Stimulated activated naive CD4-positive, alpha-beta T cell treated with Interleukin-2 at 50 U/mL for 16 hours (primary cell): ENCODE measurements at places on chromosomes 5 and 9.

GRCh38 chr9:114898741-114899140, 31.6 kb downstream of the TNFSF8 start:
- DNase-seq = peak; percentile 52

DNA sequence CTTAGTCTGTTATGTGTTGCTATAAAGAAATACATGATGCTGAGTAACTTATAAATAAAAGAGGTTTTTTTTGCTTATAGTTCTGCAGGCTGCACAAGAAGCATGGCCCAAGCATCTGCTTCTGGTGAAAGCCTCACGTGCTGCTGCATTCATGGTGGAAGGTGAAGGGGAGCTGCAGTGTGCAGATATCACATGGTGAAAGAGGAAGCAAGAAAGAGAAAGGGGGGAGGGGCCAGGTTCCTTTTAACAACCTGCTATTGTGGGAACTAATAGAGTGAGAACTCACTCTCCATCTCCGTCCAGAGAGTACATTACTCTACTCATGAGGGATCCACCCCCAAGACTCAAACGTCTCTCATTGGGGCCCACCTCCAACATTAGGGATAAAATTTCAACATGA, 12.5 kb upstream of the PARP8 start:
- no peak for DNase-seq

DNA sequence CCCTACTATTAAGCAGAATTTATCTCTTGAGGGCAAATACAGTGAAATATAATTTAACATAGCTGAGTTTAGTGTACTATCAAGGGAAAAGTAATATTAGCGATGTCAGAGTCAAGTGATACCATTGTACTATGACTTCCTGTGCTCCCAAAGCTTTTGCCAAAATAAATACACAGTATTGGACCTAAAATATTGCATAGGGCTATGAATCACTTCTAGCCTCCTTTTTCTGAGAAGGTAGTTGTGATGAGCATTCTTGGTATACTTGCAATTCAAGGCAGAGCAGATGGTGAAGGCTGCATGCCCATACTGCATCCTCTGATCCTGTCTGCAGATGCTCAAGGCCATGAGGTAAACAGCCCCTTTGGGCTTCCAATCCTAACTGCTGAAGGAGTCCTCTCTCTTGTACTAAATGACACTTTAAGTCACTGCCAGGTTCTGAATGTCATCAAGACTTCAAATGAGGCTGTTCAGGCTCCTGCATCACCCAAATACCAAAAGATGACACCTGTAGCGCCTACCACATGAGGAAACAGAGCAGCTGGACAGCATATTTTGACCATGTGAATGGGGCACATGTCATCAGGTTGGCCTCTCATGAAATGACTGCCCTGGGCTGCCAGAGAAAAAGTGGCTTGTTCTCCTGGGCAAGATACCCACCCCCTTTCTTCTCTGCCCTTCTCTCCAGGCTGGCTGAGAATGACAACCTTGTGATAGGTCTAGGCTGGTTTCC, 29.7 kb upstream of the PPP2CA start:
- no peak for DNase-seq

- DNase-seq = no peak
These were observed 411.0 kb upstream of the WWC1 start for GRCh38 chr5:167880420-167880819.

- DNase-seq = no peak
These were observed 36.9 kb upstream of the ACO1 start for GRCh38 chr9:32347571-32347970.

GRCh38 chr5:59893429-59894227, at the start of gene PDE4D:
Gene PDE4D, minus strand, starts transcription at chr5:59893726.
- no peak for DNase-seq

GRCh38 chr9:113964495-113965170, 88.5 kb downstream of the ZNF618 start:
- no peak for DNase-seq

GRCh38 chr9:2722715-2723114, 5.4 kb downstream of the KCNV2 start:
- DNase-seq = no peak

DNA sequence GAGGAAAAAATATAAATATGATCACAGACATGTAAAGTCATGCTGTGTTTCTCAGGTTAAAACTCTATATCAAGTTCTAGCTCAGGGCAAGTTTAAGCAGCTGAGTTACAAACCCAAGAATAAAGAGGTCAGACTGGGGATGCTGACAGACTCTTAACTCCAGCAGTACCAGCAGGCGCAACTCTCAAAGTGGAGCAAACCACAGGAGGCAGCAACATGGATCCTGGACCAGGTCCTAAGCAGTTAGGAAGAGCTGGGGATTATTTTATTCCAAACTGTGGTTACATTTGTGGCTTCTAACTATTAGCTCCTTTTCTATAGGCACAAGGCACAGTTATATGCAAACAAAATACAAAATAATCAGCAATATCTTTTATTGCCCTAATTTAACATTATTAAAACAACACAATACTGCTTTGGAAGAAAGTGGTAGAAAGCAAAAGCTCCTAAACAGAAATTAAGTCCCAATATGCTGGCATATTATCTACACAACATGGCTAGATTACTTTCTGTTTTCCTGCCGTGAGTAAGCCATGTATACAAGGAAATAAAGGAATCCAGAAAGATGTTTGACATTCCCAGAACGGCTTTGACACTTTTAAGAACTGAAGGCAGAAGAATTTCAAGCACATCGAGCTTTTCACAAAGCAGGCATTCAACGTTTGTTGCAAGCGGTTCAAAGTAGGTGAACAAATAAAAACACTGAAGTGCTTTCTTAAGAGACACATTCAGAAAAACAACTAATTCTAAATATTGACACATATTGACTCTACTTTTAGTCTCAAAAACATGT, 378.8 kb upstream of the ZNF608 start:
- no peak for DNase-seq

DNA sequence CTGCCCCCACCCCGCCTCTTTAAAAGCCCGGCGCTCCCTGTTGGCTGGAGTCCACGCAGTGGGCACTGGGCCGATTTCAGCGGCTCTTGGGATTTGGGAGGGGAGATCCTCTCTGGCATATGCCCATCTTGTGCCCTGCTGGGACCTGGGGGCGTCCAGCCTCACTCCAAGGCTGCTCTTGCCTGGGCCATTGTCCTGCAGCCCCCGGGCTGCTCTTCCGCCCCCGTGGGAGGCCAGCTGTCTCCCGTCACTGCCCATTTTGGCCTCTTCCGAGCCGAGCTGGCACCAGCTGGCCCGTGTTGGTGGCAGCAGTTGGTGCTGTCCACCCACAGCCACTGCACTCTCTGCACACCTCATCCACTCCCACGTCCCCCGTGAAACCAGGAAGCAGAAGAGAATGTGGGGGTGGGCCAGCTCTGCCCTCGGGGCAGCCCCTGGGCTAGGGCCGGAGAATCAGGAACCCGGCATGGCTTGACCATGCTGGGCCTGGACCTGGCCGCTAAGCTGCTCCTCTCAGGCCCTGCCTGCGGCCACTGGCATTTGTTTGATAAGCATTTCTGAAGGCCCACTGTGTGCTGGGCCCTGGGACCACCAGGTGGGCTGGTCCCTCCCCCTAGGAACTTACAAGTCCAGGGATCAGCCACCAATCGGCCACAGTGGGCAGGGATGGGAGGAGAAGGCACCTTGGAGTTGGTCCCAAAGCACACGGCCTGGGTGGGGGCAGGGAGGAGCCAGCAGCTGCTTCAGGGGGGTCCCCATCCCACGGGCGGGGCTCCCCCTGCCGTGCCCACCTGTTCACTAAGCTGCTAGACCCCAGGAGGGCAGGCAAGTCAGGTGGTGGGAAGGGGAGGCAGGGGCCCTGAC, 2.2 kb downstream of the C8G start:
- no peak for DNase-seq

DNA sequence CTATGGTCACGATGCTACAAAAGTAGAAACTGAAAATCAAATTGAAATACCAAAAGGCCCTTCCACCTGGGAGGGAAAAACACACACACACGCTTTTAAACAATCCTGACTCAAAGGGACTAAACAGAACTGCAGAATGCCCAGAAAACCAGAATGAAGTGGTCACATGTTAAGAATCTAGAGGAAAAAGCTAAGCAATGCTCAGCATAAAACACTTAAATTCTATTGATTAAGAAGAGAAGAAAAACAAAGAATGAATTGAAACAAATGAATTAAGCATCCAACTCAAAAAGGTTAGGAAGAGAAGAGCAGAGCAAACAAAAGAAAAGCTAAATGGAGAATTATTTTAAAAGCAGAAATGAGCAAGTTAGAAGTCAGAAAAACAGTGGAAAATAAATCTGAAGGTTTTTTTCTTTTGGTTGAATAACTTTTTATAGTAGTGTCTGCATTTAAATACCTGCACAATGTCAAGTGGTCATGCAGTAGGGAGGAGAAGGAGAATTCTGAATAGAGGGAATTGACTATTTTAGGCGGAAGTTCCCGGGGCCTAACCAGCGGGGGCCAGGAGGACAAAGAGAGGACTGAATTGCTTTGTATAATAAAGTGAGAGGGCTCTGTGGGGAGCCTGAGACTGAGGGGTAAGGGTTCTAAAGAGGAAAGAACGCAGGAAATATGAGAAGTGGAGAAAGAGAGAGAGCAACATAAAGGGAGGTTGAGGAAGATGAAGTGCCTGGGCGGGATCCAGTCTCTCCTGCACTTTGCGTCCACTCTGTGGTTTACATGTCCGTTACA, 146.8 kb downstream of the ATPSCKMT start:
- no peak for DNase-seq

- no peak for DNase-seq
These were observed 7.4 kb upstream of the RNF183 start for GRCh38 chr9:113310538-113310937.

GRCh38 chr5:39485079-39485478, 60.3 kb upstream of the DAB2 start:
- DNase-seq = no peak

- no peak for DNase-seq
These were observed 168.9 kb upstream of the PUM3 start for GRCh38 chr9:3012842-3013241.

GRCh38 chr9:136697146-136697820, 10.0 kb upstream of the AGPAT2 start:
- DNase-seq = no peak

- DNase-seq = no peak
These were observed 20.5 kb downstream of the MSX2 start for GRCh38 chr5:174744896-174745295.

- DNase-seq = no peak
These were observed 96.8 kb upstream of the CCDC112 start for GRCh38 chr5:115393239-115393638.

- DNase-seq = no peak
These were observed 65.9 kb downstream of the GLDC start for GRCh38 chr9:6579613-6580012.

DNA sequence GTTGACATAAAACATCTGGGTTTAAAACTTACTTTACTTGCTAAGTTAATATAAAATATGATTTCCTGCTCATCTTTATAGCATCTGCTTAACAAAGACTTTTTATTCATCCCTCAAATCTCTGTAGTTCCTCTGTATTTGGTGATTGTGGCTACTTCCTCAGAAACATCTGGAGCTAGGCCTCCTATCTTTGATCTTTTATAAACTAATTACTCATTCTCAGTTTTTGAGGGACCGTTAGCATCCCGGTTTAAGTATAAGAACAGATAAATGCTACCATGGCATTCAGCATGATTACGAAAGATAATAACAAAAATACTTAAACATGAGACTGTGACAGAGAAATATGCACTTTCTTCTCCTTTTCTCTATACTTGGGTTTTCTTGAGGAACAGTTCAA, 85.3 kb downstream of the SLC38A9 start:
- DNase-seq = no peak

DNA sequence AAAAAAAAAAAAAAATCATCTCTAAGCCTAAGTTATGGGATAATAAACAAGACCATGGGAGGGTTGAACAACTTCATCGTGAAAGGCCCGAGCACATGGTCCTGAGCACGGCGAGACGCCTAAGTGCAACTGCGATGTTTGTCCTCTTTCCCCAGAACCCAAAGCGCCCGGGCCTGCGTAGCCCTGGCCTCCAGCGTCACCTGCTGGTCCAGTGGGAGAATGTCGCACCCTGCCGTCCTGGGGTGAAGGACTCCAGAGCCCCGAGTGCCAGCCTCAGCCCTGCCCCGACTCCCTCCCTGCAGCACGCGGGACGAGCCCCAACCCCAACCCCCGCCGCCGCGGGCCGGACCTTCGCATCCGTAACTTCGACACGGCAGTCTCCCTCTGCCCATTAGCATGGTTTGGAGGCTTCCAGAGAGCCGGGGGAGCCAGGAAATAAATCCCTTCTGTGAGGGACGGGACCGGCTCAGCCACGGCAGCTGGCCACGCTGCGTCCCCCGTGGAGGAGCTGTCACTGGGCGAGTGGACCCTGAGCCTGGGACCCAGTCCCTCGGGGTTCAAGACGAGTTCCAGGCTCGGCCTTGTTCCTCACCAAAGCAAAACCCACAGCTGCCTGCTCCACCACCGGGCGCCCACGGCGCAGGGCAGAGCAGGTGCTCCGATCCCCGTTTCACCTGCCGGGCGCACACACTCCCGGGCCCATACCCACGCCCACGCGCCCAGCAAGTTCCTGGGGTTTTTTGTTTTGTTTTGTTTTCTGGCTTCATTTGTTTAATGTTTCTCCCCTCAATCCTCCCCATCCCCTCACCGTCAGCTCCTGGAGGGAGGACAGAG, 132.5 kb upstream of the HAND1 start:
- DNase-seq = peak; percentile 36
